ENCODE measurements at places on chromosomes 1 and 21. TPM values are rescaled to one million over a fixed set of nuclear protein-coding genes. Genes with fewer than 3 reads are reported as not detected.

MAP10 gene
- total RNA-seq: 1.4 TPM

VTCN1 gene
- total RNA-seq: not detected

MSH4 gene
- total RNA-seq: 0.52 TPM

CD247 gene
- total RNA-seq: not detected

ANXA9 gene
- total RNA-seq: 0.63 TPM

Data from bronchial smooth muscle cell (primary cell).